ENCODE measurements at places on chromosomes 12 and 14.

GRCh38 chr14:90661866-90662265 lies 154.4 kb downstream of the TTC7B start:
- no peak overlapping the region for H3K4me3 ChIP-seq
- no peak for DNase-seq
- no peak overlapping the region for H3K27ac ChIP-seq

DNA sequence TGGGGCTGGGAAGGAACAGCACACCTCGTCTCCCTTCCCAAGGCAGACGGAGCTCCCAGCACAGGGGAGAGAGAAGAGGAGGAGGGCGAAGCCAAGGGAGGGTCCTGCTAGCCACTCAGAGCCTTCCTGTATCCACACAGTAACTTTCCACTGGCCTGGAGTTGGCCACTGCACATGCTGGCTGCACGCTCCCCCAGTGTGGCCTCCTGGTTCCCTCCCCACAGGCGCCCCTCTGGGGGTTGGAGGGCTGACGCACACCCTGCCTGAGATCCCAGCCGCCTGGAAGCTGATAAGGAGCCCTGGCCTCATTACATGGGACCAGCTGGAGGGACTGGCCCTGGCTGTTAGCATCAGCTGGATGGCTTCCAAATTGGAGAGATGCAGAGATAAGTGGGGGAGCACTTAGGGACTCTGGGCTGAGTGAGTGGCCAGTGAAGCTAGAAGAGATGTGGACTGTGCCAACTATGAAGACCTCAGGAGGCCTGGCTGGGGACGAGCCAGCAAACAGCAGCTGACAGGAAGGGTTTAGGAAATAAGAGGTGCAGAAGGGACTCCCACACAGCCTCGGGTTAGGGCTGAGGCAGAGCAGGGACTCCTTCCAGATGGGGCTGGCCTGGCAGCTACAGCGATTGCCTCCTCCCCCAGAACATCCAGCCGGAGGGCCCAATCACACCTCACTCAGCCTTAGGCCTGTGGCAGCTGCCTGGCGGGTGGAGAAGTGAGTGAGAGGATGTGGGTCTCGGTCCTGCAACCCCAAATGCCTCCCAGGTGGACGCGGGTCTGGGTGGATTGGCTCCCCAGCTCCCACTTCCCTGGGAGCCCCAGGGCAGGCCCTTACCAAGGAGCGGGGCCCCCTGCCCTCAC lies 26.3 kb upstream of the BCDIN3D start:
- no peaks in the 10 kb centered on the region for H3K4me1 ChIP-seq
- H3K27me3 ChIP-seq: peaks cover 19% of the 10 kb centered on the region
- no peak overlapping the region for H3K4me3 ChIP-seq
- H3K27ac ChIP-seq: no peak overlapping the region
- DNase-seq: no peak

GRCh38 chr14:67269298-67270060 lies 28.2 kb downstream of the PALS1 start:
- H3K4me3 ChIP-seq: no peak overlapping the region
- H3K27me3 ChIP-seq: no peaks in the 10 kb centered on the region
- H3K36me3 ChIP-seq: peaks cover 3% of the 10 kb centered on the region

DNA sequence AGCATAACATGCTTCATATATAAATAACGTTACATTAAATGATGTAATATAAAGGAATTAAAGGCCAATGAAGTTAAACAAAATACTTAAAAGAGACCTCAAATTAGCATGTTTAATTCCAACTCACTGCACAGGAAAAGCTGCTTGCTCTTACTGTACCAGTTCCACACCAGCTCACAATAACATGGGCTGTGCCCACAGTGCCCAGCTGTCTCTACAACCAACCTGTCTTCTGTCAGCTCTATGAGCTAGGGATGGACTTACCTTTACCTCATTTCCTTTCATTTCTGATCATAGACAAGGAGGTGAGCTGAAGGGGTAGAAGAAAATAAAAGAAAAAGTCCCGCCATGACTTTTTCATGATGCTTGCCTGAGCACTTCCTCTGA lies 64.8 kb downstream of the NKX2-1 start:
- H3K4me3 ChIP-seq: no peak overlapping the region
- H3K36me3 ChIP-seq: no peaks in the 10 kb centered on the region
- no peak for DNase-seq
- no peak overlapping the region for H3K27ac ChIP-seq
- H3K4me1 ChIP-seq: no peaks in the 10 kb centered on the region

- no peak overlapping the region for H3K27ac ChIP-seq
- H3K27me3 ChIP-seq: no peaks in the 10 kb centered on the region
- no peak for DNase-seq
- no peak overlapping the region for H3K4me3 ChIP-seq
Observed at GRCh38 chr14:50578433-50578832, 18.5 kb downstream of the ATL1 start.

DNA sequence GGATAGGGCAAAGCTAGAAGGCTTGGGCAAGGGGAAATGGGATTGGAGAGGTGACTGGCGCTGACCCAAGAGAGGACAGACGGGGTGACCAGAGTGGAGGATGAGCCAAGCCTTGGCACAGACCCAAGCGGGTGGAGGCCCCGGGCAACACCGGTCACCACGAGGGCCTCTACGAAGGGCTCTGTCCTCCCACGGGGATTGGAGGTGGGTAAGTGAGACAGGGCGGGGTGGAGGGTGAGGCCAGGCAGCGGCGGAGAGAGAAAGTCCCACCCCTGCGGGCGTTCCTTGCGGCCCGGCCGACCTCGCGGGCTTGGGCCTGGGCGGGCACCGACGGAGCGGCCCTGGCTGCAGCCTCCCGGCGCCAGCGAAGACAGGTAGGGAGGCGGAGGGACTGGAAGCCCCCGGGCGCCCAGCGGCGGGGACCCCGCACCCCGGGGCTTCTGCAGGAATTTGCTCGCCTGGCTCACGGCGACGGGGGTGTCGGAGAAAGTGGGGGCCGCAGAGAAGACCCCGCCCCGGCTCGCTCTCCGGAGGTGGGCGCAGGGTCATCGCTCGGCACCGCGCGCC lies at the start of gene PAPLN:
Gene PAPLN, plus strand, starts transcription at position 288 of the 567 bp plus-strand sequence. CDS start 2,273 bp downstream, outside the sequence.
- peaks cover 12% of the 10 kb centered on the region for H3K4me1 ChIP-seq
- DNase-seq: no peak

All from central memory CD8-positive, alpha-beta T cell (primary cell).